Cerebellum (tissue), 4 donors: ENCODE measurements at places on chromosomes 2 and 18. TPM values are rescaled to one million over a fixed set of nuclear protein-coding genes. Genes with fewer than 3 reads are reported as not detected.

DNA sequence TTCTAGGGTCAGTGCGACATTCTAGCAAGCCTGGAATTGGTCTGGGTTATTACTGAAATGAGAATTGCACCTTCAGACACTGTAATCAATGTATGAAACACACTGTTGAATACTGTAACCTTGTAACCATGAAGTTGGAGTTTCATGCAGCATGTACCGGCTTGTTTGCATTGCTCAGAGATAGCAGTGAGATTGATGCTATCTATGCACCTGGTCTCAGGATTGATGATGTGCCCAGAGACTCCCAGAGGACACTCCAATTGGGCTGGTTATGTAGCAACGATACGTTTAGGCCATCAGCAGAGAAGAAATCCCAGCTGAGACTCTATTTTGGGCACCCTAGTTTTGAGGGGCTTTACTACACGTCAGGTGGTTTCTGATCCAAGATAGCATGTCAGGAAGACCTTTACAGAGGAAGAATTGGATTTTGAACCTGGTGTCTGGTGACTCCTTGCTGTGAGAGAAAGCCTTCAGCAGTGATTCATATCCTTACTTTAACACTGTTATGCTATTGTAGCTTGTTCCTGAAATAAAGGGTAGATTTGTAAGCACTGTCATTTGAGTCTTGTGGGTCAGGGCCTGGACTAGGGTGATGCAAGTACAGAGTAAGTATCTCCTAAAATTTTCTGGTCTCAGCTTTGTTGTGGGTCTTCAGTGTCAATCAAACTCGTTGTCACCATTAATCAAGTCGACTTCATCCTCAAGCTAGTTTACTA, 305.1 kb upstream of the GULP1 start:
- DNase-seq, result no peak

- DNase-seq, result no peak
Observed at GRCh38 chr2:200862532-200863000, 1.9 kb downstream of the CLK1 start.

- no peak for DNase-seq
Observed at GRCh38 chr2:203813684-203814083, 53.9 kb upstream of the CTLA4 start.

The INHBB gene
- total RNA-seq, result 6.1 TPM

The INHA gene
- total RNA-seq, result 0.54 TPM
